Stimulated activated CD4-positive, alpha-beta T cell treated with anti-CD3 and anti-CD28 coated beads, Interleukin-2, amount 100 ng/mL, for 48 hours (primary cell): ENCODE measurements at places on chromosomes 16 and 17.

GRCh38 chr17:45003877-45004276 is 35.8 kb upstream of the C1QL1 start:
- DNase-seq: no peak

GRCh38 chr17:73336408-73337329 is 24.9 kb upstream of the CDC42EP4 start:
- no peak for DNase-seq

- DNase-seq: no peak
Measured at GRCh38 chr16:81116285-81116684, 20.1 kb upstream of the GCSH start.

- DNase-seq: no peak
Measured at GRCh38 chr16:48542020-48542473, 67.9 kb downstream of the N4BP1 start.

DNA sequence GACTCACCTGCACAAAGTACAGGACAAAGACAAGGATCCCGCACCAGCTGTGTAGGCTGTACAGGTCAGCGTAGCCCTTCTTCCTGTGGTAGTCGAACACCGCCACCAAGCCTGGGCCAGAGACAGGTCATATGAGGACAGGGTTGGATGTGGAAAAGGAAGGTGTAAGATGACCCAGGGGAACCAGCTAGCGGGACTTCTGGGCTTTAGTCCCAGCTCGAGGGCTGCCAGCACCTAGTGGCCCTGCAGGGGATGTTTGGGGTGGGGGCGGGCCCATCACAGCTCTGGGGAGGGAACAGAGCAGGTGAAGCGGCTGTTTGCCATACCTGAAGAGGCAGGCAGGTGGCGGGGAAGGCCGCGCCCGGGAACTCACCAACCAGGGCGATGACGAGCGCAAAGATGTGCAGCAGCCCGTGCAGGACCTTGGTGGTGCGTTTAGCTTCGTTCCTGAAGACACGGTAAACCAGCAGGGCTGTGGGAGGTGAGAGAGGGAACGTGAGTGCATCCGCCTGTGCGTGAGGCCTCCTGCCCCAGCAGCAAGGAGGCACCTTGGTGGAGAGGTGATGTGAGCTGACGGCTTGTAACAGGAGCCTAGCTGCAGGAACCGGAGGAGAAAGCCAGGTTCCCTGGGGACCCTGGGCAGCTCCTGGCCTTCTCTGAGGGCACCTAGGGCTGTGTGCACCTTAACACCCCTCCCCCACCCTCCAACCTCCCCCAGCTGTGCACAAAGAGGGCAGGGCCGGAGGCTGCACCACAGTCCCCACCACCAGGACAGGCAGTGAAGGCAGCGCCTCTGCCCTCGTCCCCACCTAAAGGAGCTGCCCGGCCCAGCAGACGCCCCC is 10.2 kb downstream of the CYB561 start:
- no peak for DNase-seq

GRCh38 chr17:45298546-45299285 is 18.1 kb downstream of the MAP3K14 start:
- no peak for DNase-seq

- no peak for DNase-seq
Measured at GRCh38 chr16:11298143-11298900, 17.2 kb upstream of the PRM1 start.

GRCh38 chr16:82657786-82658185 is 31.0 kb downstream of the CDH13 start:
- no peak for DNase-seq

DNA sequence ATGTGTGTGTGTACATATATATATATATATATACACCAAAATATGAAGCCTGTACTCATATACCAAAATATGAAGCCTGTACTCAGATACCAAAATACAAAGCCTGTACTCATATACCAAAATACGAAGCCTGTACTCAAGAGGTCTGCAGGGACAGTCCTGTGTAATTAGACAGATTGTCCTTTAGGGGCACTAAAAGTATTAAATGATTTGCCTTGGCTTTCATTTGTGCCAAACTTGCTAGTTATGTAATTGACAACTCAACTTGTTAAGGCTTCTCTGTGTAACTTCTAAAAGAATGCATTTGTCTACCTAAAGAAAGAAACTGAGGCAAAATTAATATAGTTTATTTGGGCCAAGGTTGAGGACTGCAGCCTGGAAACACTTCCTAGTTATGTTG is 30.8 kb upstream of the DHX40 start:
- no peak for DNase-seq

DNA sequence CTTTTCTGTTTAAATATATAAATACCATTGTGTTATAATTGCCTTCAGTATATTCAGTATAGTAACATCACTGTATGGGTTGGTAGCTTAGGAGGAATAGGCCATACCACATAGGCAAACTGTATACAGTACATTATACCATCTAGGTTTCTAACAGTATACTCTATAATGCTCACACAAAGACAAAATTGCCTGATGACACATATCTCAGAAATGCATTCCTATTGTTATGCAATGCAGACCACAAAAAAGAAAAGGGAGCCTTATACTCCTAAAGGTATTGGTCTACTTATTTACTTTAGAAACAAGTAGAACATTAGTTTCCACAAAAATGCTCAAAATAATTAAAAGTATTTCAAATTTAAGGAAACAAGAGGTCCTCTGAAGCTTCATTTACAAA is 47.9 kb downstream of the SETD6 start:
- no peak for DNase-seq

GRCh38 chr17:13851889-13852288 is 217.4 kb upstream of the COX10 start:
- no peak for DNase-seq

GRCh38 chr16:74999609-75000480 is 1.0 kb downstream of the ZNRF1 start:
- peak; percentile 46 for DNase-seq

GRCh38 chr17:30323895-30324319 is 9.9 kb downstream of the TMIGD1 start:
- DNase-seq: no peak

DNA sequence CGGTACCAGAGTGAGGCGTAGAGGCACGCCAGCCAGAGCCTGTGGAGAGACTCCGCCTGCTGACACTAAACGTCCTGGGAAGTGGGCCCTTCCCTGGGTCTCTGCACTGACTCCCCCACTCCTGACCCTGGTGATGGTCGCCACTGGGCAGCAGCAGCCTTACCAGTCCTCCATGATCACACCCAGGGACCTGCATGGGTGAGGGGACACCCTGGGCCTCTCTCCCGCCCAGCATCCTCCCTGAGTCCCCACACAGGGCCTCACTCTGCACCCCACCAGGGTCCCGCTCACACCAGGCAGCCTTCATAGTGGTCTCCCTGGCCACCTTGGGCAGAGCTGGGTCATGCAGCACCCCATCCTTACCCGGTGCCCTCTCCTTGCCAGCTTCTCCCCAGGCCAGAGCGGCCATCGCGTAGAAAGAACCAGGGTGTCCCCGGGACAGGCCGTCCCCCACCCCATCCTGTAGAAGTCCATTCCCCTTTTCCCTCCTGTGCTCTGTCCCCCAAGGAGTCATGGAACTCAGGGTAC is 10.7 kb downstream of the RGS11 start:
- no peak for DNase-seq

DNA sequence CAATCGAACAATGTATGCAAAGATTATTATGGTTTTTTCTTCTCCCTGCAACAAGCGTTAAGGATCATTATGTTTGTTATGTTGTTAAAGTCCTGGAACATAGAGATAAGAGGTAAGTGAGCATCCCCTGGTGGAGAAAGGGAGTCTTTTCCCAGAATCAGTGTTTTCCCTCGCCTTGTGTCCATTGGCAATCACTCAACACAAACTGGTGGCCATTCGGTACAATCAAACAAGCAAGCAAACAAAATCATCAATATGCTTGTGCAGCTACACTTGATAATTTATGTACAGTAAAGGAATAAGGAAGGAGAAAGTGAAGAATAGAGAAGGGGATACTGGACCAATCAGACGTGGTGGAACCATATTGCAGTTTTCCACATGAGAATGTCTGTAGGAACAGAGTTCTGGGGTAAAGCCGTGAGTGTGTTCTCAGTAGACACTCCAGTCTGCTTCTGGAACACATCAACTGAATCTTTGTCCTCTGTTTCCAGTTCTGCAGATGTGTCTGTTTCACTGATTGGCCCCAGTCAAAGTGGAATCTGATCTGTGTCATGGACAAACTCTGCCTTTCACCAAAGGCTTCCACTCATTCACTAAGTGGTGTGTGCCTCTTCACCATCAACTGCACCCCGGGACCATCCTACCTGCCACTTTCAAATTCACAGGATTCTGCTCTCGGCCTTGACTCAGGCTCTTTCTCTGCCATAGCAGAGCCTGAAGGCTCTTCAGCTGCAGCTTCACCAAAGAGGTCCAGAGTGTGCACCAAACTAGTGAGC is 169.5 kb downstream of the AHSP start:
- no peak for DNase-seq

DNA sequence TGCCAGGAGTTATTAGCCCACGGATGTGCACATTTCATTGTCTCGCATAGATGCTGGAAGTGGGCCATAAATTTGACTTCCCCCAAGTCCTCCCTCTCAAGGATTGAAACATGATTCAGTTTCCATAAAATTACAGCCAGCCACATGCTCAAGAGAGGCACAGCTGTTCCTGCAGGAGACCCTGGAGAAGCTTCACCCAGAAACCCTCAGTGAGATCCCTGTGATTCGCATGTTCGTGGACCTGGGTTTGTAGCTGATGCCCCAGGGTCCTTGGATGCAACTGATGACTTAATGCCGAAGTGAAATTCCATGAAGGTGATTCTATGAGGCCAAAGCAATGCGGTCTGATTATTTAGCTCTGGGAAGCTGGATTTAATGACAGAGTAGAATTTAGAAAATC is 24.7 kb upstream of the AQP8 start:
- no peak for DNase-seq

DNA sequence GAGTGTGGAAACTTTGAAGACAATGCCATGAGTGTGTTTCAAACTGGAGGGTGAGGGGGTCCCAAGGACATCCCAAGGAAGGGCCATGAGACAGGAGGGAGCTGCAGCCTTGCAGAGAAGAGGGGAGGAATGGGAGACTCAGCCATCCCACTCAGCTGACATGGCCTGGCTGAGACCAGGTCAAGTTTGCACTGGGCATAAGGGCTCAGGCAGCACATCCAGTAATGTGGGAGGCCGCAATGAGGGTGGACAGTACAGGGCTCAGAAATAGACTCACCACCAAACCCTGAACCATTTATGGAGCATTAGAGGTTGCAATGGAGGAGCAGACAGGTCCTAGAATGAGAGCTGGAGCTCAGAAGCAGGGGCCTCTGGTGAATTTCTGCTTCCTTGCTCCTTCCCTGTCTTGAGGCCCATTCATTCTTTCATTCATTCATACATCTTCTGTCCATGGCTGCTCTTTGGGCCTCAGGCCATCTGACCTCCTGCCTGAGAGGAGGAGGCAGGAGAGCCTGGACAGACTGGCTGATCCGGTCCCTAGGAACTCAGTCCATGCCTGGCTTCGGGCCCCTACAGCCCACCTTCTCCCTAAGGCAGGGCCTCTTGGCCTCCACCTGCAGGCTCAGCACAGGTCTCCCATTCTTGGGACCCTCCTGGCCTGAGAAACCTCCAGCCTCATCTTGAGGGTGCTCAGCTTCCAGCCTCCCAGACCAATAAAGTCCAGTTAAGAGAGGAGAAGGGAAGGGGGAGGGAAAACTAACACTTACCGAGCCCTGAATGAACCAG is 70.5 kb upstream of the CDH5 start:
- DNase-seq: no peak

DNA sequence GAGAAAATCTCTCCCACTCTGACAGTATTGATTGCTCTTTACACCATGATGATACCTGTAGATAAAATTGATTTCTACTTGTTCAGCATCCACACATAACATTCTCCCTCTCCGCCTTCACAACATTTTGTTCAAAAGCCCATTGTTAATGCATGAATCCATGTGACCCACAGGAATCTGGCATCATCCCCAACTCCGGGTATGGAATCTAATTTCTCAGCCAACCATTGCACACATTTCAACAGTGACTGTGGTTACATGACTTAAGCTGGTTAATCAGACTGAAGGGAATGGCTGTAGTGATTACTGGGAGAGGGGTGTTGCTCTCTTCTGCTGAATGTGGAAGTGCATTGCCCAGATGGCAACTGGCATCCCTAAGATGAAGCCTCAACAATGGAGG is 161.4 kb upstream of the C16orf82 start:
- DNase-seq: no peak

- peak; percentile 91 for DNase-seq
Measured at GRCh38 chr17:16584273-16584995, 15.4 kb upstream of the ZNF287 start.

DNA sequence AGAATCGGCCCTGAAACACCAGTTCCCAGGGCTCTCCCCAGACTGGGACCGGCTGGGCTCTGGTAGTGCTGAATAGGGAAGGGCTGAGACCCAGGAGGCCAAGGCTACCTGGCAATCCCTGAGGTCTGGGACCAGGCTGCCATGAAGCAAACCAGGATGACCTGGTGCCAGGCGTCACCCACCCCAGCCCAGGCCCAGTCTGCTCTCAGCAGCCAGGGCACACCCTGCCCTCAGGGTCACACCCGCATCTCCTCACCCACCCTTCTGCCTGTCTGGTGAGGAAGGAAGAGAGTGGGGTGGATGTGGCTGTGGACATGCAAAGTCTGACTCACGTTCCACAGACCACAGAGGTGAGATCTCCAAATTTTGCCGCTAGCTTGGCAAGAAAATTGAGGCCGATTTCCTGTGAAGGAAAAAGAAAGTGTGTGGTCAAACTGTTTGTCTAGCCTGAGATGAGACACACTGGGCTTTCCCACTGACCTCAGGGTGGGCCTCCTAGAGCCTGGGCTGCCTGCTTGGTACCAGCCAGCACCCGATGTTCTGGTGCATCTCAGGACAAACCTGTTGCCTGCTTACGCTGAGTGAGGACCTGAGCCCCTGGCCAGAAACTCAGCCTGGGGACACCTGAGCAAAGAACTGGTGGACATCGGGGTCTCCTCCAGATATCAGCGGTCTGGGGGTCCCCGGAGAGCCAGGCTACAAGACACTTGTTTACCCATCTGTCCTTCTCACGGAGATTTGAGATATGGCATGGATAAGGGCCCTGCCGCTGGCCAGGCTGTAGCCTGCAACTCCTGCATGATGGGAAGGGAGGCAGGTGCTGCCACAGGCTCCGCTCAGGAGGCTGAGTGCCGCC is 6.3 kb upstream of the RAB37 start:
- no peak for DNase-seq

DNA sequence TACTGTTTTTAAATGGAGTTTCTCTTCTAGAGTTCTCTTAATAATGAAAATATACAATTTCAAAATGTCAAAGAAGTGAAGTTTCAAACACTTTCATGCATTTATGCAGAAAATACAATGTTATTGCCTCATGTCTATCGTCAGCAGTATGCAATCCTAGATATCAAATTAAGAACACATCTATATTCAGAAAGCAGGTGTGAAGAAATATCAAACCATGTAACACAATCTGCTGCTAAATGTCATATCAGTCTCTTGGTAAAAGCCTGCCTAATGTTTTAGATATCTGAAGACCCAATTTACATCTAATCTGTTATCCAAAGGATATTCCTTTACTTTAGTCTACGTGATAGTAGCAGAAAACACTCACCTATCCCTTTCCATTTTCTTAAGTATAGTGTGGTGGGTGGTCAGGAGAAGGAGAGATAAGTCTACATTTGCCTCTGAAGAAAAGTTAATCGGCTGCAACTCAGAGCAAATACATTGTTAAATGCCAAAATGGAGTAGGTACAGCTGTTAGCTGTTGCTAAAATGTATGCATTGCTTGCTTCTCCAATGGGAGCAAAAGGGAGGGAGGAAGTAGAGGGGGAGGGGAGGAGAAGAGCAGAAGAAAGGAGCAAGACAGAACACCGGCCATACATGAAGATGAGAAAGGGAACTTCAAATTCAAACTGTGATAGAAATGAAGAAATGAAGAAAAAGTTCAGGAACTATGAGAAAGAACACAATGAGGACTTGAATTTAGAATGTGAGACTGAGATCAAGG is 64.9 kb downstream of the ITFG1 start:
- DNase-seq: no peak
